Stimulated activated CD8-positive, alpha-beta memory T cell treated with anti-CD3 and anti-CD28 coated beads, Interleukin-15, amount 100 ng/mL, for 24 hours (primary cell): ENCODE measurements at places on chromosomes 2 and 18.

DNA sequence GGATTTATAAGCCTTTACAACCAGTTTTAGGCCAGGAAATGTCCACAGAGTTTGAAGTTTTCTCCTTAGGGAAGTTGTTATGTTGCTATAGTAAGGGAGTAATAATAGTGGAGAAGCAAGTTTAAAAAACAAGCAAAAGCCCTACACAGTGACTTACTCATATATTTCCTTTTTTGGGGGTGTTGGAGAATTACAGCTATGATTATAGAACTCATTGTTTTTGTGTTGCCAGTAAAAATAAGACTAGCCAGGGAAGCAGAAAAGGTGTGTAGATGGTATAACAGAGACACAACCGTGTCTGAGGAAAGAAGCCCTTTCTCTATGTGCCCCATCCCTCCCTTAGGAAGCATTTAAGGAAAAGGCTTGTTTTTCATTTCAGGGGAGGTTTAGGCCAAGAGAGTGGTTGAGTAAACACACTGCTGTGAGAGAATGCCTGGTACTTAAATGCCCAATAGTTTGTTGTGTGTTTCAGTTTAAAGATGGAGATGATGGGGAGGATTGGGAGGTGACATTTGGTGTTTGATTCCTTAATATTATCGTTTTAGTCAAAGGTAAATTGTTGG lies 2.3 kb downstream of the VAPA start:
- DNase-seq, result no peak

- DNase-seq, result no peak
These were observed 450.1 kb upstream of the PKDCC start for GRCh38 chr2:41597680-41598079.

- DNase-seq, result no peak
These were observed 40.4 kb downstream of the CYRIA start for GRCh38 chr2:16625201-16625729.

DNA sequence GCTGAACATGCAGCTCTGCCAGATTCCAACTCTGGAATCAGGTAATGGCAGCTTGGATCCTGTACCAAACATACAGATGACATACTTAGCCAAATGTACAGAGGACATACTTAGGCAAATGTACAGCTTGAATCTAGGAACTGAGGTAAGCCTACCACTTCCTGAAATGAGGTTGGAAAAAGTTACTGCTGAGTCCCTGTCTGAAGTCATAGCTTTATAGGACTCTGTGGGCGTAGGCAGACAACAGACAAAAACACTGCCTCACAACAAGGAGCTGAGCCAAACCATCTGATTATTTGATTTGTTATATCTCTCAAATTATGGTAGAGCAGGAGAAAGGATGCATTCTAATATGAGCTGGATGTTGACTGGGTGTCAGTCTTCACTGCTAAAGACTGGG lies 290.2 kb upstream of the TCF4 start:
- DNase-seq, result no peak

DNA sequence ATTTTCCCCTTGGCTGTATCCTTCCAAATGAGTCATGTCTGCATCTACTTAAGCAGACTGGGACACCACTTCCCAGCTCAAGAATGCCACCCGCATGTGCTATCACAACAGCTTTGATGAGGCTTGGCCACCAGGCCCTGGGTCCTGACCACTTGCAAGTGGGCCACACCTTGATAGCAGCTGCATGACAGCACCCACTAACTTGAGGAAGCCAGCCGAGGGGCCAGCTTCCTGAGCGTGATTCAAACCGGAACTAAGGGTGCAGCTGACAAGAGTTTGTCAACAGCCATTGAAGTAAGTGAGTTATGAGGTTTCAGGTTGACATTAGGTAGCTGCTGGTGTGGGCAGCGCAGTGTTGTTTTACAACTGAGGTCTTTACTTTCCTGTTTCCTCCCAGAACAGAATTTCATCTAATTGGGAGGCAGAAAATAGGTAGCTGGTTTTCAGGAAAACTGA lies 54.4 kb downstream of the EPHA4 start:
- DNase-seq, result peak; percentile 32

DNA sequence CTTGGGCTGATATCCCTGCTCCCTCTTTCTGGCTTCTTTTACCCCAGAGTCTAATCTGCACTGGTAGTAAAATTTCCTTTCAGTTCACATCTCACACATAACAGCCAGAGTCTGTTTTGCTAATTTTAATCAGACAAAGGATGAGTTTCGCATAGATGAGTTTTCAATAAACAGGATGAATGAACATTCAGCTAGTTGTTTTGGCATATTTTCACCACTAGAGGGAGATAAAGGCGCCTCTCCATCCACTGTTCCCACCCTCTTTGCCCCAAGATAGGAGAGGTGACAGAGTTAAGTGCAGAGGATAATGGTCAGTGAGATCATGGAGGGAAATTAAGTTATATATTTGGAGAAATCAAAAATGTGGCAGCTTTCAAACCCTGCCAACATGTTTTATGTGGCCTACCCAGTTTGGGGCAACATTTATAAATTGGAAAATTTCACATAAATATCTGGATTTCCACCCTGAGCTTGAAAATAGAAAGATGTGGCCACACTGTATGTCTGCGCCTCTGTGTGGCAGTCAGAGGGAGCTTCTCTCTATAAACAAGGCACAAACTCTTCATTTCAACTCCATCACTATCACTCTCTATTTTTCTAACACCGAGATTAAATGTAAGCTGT lies 48.5 kb upstream of the DTNA start:
- no peak for DNase-seq

- no peak for DNase-seq
These were observed 73.6 kb downstream of the DDX1 start for GRCh38 chr2:15665067-15665942.

DNA sequence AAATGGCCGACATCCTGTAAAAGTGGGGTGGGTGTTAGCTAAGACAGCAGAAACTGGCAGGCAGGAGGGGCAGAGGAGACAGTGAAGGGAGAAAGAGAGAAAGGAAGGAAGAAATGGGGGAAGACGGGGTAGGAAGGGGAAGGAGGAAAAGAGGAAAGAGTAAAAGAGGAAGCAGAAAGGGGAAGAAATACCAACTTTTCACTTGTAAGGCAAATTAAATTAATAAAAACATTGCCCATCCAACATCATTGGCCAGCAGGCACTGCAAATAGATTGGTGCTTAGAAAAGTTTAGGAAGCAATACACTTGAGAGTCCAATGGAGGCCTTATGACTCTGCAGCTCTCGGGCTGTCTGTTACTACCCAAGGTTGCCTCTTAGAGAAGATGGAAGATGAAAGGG lies 116.7 kb downstream of the TNS1 start:
- DNase-seq, result no peak

DNA sequence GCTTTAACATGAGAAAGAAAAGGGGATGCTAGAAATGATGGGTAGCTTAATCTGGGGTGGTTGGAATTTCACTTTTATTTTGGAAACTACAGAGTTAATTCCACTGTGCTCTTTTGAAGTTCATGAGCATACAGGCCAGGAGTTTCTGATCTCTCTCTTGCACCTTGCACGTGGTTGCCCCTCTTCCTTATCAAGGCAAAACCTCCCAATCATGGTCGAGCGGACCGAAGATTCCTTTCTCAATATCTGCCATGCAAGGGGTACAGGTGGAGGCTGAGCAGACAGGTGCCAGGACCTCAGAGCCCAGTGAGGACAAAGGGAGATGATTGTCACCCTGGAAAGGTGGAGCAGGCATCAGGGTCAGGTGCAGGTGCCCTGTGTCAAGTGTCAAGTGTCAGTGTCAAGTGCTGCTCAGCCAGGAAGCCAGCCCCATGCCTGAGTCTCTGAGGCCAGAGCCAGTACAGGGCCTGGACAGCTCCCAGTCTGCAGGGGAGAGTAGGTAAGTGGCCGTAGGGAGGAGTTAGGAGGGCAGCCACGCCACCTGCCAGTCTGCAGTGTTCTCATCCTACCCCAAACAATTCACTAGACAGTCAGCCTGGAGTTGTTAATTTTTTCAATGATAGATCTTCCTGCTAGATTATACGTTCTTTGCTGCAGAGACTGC lies 42.2 kb downstream of the LPIN1 start:
- DNase-seq, result no peak

DNA sequence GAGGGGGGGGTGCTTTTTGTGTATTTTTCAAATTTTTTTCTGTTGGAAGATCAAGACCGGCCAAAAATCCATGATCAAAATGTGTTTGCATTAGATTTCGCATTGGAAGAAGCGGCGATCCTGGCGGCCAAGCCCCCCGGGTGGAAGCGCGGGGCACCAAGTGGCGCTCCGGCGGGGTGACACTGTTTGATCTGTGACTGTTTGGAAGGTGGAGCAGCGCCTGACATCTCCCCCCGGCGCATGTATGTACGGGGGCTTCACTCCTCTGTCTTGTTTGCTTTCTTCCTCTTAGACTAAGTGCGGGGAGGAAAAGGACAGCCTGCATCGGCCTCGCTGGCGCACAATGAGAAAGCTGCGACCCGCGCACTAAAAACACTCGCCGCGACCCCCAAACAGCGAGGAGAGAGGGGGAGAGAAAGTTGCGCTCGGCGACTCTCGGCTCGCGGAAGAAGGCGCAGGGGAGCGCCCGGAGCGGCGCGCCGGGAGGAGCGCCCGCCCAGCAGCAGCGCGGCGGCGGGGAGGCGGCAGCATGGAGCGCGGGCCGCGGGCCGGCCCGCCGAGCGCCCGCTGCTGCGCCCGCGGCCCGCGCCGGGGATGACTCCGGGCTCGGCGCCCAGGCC lies 515 bp downstream of the TSHZ1 start:
- DNase-seq, result no peak

DNA sequence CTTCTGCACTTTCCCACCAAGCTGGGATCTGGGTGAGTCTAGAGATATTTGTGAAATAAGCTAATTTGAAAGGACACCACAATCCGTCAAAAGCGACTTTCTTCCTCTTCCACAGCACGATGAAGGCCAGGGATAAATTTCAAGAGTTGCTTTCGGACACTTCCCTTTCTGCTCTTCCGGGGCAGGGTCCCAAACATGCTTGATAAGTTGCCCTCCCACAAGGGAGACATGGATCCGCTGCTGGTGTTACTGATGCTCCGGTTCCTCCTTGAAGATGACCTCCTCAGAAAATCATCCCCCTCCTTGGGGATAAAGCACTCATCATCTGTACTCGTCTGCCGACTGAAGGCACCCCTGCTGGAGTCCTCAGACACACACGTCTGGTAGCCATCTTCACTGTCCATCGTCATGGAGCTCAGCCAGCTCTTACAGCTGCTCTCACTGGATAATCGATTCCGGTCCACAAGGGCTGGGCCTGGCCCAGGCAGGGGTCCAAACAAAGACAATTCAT lies 28.2 kb downstream of the CYTIP start:
- DNase-seq, result no peak

- DNase-seq, result no peak
These were observed 14.0 kb upstream of the IL1B start for GRCh38 chr2:112850588-112850987.

DNA sequence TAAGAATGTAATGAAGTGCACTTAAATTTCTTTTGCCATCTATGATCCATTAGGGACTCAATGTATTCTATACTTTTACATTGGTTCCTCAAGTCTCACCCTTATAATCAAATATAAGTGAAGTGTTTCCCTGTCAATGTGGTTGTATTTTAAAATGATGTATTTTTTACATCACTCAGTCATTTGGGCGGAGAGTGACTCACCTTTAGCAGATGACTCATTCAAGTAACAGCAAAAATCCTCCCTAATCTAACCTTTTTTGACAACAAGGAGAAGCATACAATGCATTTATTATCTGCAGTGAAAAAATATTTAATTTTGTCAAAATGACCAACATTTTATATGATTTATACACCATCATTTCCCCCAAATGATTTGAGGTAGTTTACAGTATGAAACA lies 94.4 kb downstream of the FANCL start:
- no peak for DNase-seq

GRCh38 chr2:239581352-239581901 lies 180.6 kb upstream of the HDAC4 start:
- no peak for DNase-seq

DNA sequence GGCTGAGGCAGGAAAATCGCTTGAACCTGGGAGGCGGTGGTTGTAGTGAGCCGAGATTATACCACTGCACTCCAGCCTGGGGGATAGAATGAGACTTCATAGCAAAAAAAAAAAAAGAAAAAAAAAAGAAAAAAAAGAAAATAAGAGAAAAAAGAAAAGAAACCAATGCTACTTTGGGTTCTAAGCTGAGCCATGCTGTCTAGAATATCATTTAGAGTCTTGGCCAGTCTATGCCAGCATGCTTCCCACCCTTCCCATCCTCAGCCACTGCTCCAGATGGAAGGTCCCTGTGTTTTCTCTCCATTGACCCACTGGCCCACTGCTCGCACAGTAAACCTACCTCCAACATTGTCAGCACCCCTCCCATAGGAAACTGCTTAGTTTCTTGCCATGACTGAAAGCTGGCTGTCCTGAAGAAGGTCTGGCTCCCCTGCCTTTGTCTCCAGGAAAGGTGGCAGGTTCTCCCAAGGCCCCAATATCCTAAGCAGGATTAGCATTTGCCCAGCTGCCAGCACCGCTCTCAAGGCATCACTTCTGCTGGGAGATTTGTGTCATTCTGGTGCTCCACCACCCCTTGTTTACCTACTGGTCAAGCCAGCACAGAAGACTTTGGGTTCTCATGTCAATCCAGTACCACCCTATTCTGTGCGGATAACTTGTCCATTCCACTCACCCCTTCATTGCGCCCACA lies 47.3 kb upstream of the PAPOLG start:
- DNase-seq, result no peak

DNA sequence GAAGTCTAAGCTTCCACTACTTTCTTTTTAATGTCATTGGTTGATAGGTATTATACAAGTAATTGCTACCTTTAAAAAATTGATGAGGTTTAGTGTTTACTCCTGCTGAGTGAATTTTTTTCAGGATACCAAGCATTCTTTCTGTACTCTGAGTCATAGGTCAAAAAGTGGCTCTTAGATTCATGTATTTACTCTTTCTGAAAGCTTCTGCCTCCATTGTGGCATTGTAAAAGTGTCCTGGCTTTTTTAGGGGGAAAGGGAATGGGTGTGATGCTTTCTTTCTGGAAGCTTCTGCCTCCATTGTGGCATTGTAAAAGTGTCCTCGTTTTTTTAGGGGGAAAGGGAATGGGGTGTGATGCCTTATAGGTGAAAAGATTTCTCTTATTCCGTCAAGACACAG lies 286.5 kb downstream of the LPIN1 start:
- no peak for DNase-seq

GRCh38 chr2:127039387-127040031 lies 67.4 kb downstream of the BIN1 start:
- no peak for DNase-seq

DNA sequence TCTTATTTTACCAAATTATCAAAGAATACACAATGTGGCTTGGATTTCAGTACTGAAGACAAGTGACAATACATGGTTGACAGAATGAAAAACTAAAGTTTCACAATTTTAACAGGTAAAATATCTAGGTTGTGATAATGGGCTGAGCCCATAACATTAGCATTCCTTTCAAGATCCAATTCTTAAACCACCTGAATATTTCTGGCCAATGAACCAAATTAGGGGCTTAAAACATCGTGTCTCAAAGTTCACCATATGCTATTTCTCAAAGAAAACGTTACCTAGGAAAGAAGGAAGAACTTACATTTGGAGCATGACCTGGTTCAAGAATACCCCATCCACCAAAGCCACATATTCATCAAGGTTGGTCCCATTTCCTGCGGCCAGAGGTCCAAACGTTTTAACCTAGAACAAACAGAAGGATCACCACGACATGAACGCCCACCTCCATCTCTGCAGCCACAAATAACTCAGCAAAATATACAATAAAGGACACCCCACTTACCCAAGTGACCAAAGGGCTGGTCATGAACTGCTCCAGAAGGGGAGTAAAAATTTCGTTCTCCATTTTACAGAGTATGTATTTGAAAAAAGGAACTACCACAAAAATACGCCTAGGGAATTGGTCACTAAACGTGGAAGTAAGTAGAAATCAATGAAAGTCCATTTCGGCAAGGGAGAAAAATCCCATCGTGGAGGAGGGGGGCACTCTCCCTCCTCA lies 984 bp downstream of the CCDC88A start:
- DNase-seq, result no peak

GRCh38 chr2:39210846-39211245 lies 32.9 kb downstream of the CDKL4 start:
- DNase-seq, result no peak
